ENCODE measurements at places on chromosomes 2 and 18. TPM values are rescaled to one million over a fixed set of nuclear protein-coding genes. Genes with fewer than 3 reads are reported as not detected.

Gene NEB
- 1.7 TPM for total RNA-seq

Gene TEX44
- total RNA-seq, result not detected

Gene CHST9
- 3.9 TPM for total RNA-seq

Gene ITPRIPL1
- 3.4 TPM for total RNA-seq

Gene AQP12B
- not detected for total RNA-seq

Gene POTEI
- under 0.01 TPM for total RNA-seq

Gene SLC14A1
- 1.7 TPM for total RNA-seq

Gene FAM110C
- total RNA-seq, result 7.4 TPM

Gene ATP6V1C2
- 0.25 TPM for total RNA-seq

Gene GORASP2
- 19.4 TPM for total RNA-seq

Gene GBX2
- total RNA-seq, result not detected

Gene FAM237A
- not detected for total RNA-seq

Gene ZNG1B
- total RNA-seq, result 37.9 TPM

Gene TUBA3D
- not detected for total RNA-seq

Gene DYNC1I2
- 234 TPM for total RNA-seq

Gene KYNU
- under 0.01 TPM for total RNA-seq

Gene SERPINB13
- total RNA-seq, result under 0.01 TPM

Gene USP40
- 11.3 TPM for total RNA-seq

Gene TMEM169
- 15.7 TPM for total RNA-seq

Gene CIDEA
- total RNA-seq, result 1.5 TPM

Gene LCT
- total RNA-seq, result not detected

Gene SERPINB12
- total RNA-seq, result not detected

Gene TXNDC2
- under 0.01 TPM for total RNA-seq

Gene ABI2
- 164 TPM for total RNA-seq

Gene PSD4
- total RNA-seq, result 3.0 TPM

Gene HOXD9
- total RNA-seq, result not detected

Gene ATRAID
- 27.5 TPM for total RNA-seq

Gene CDKL4
- total RNA-seq, result 5.7 TPM

Gene CCDC148
- 16.7 TPM for total RNA-seq

Gene KIF5C
- 366 TPM for total RNA-seq

Gene PLGLB2
- 2.2 TPM for total RNA-seq

Gene DCC
- total RNA-seq, result 17.9 TPM

Gene CD226
- total RNA-seq, result 0.74 TPM

Gene SPR
- total RNA-seq, result 1.2 TPM

Gene RIT2
- 16.0 TPM for total RNA-seq

Gene CMPK2
- total RNA-seq, result 7.9 TPM

Gene GPAT2
- total RNA-seq, result 0.49 TPM

Gene PROKR1
- 0.25 TPM for total RNA-seq

Gene ELP2
- total RNA-seq, result 79.2 TPM

Gene MAP2
- total RNA-seq, result 767 TPM

Gene ABCG5
- not detected for total RNA-seq

Gene TEKT4
- not detected for total RNA-seq

Gene USP14
- total RNA-seq, result 37.6 TPM

Gene SIX2
- total RNA-seq, result 0.25 TPM

Gene LONRF2
- total RNA-seq, result 70.8 TPM

Gene COMMD1
- total RNA-seq, result 29.0 TPM

Gene GRHL1
- total RNA-seq, result 3.2 TPM

Gene CCT4
- 150 TPM for total RNA-seq

Gene OR6B2
- not detected for total RNA-seq

Gene GPR17
- 3.0 TPM for total RNA-seq

Gene BMP10
- total RNA-seq, result not detected

Gene ZNF804A
- 18.4 TPM for total RNA-seq

Gene DTNA
- 43.0 TPM for total RNA-seq

Gene IHH
- 0.25 TPM for total RNA-seq

Gene DSC2
- total RNA-seq, result 5.4 TPM

Gene LRRC30
- not detected for total RNA-seq

Gene REG1B
- total RNA-seq, result not detected

Gene PRKAG3
- not detected for total RNA-seq

Gene CDK5R2
- 11.6 TPM for total RNA-seq
